ENCODE measurements at places on chromosomes 1 and 21. TPM values are rescaled to one million over a fixed set of nuclear protein-coding genes. Genes with fewer than 3 reads are reported as not detected.
A peak's percentile ranks its signal among the peaks of the same experiment; 100 is the strongest.

DNA sequence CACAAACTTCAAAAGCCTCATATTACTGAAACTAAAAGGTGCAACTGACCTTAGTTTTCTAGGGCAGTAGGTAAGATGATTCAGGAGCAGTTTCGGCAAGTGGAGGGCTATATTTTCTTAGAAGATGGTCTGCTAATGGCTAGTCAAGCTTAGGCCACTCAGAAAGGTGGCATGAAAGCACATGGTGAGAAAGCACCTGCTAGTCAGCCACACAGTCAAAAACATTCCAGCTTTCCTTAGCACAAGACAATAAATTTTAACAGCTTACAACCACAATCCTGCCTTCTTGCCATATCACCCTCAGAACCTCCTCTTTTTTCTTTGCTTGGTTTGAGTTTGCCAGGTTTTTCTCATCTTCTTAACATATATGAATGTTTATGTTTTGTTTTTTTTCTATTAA lies 81.1 kb upstream of the SLFNL1 start:
- H3K27me3 ChIP-seq = no peaks in the 10 kb centered on the region
- DNase-seq = no peak
- H3K4me1 ChIP-seq = peaks cover 45% of the 10 kb centered on the region
- H3K36me3 ChIP-seq = no peaks in the 10 kb centered on the region

GRCh38 chr21:44319407-44320065 lies 19.7 kb downstream of the CFAP410 start:
- H3K4me3 ChIP-seq = no peak overlapping the region
- no peaks in the 10 kb centered on the region for H3K27me3 ChIP-seq
- no peaks in the 10 kb centered on the region for H3K4me1 ChIP-seq
- H3K27ac ChIP-seq = no peak overlapping the region

RBM8A gene
- 58.7 TPM for total RNA-seq

DNA sequence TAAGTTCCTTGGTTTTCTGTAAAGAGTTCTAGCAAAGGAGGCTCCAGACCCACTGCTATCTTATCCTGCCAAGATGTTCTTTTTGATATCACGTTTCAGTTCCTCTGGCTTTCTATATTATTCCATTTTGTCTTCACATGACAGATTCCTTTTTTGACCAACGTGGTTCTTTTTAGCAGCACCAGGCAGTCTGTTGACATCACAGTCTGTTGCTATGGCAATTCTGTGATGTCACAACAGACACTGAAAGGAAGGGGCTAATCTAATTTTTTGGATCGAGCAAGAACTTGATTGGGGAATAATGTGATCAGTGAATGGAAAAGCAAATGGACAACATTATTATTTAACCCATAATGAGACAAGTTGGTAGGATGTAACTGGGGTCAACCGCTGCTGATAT lies 64.5 kb upstream of the GOLT1A start:
- no peak for DNase-seq
- no peak overlapping the region for H3K4me3 ChIP-seq
- no peaks in the 10 kb centered on the region for H3K27me3 ChIP-seq
- no peaks in the 10 kb centered on the region for H3K4me1 ChIP-seq
- H3K36me3 ChIP-seq = peaks cover 14% of the 10 kb centered on the region
- no peak overlapping the region for H3K27ac ChIP-seq

- no peaks in the 10 kb centered on the region for H3K36me3 ChIP-seq
- peaks cover 7% of the 10 kb centered on the region for H3K4me1 ChIP-seq
- peak; percentile 64 for DNase-seq
- H3K27me3 ChIP-seq = no peaks in the 10 kb centered on the region
These were observed at the start of gene TMEM54 for GRCh38 chr1:32900956-32901822. Gene TMEM54, minus strand, starts transcription at chr1:32901389. Its CDS starts 151 bp downstream, at chr1:32901238.

CCDC30 gene
- 1.6 TPM for total RNA-seq

DNA sequence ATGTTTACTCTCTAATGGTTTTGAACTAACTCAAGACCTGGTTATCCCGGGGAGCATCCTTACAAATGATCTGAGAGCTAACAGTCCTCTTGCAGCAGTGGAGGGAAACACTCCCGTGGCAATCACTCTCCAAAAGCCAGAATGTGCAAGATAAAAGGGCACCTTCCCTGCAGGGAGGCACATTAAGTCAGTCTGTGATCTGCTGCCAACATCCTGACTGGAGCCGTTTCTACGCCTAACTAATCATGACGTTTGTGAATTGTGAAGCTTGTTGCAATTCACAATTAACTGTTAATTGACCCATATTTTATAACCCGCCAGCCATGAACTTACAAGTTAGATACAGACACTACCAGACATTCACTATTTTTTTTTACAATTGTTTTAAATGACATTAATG lies 52.1 kb upstream of the LGALS8 start:
- no peaks in the 10 kb centered on the region for H3K36me3 ChIP-seq
- H3K4me3 ChIP-seq = no peak overlapping the region
- no peaks in the 10 kb centered on the region for H3K4me1 ChIP-seq

- no peaks in the 10 kb centered on the region for H3K36me3 ChIP-seq
- H3K27me3 ChIP-seq = no peaks in the 10 kb centered on the region
- no peak overlapping the region for H3K27ac ChIP-seq
- DNase-seq = no peak
These were observed 240.8 kb upstream of the NR5A2 start for GRCh38 chr1:199786695-199787094.

DNA sequence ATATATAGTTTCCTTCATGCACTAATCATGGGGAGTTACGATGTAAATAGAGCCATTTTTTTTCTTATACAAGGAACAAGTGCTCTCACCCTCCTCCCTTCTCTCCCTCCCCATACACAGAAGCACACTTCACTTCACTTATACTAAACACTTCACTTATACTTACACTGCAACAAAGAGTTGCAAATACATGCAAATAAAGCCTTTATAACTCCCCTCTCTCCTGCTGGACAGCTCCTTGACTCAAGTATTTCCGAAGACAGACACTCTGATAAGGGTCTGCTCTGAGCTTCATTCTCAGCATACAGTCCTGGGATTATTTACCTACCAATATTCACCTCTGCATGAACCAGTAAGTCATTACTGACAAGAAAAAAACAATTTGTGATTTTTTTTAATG lies 35.6 kb upstream of the ERG start:
- H3K27ac ChIP-seq = no peak overlapping the region
- no peak overlapping the region for H3K4me3 ChIP-seq
- H3K27me3 ChIP-seq = no peaks in the 10 kb centered on the region
- H3K36me3 ChIP-seq = no peaks in the 10 kb centered on the region

- no peaks in the 10 kb centered on the region for H3K27me3 ChIP-seq
- DNase-seq = no peak
- no peak overlapping the region for H3K4me3 ChIP-seq
- no peak overlapping the region for H3K27ac ChIP-seq
These were observed 227.2 kb upstream of the ST6GALNAC5 start for GRCh38 chr1:76640092-76640491.

DNA sequence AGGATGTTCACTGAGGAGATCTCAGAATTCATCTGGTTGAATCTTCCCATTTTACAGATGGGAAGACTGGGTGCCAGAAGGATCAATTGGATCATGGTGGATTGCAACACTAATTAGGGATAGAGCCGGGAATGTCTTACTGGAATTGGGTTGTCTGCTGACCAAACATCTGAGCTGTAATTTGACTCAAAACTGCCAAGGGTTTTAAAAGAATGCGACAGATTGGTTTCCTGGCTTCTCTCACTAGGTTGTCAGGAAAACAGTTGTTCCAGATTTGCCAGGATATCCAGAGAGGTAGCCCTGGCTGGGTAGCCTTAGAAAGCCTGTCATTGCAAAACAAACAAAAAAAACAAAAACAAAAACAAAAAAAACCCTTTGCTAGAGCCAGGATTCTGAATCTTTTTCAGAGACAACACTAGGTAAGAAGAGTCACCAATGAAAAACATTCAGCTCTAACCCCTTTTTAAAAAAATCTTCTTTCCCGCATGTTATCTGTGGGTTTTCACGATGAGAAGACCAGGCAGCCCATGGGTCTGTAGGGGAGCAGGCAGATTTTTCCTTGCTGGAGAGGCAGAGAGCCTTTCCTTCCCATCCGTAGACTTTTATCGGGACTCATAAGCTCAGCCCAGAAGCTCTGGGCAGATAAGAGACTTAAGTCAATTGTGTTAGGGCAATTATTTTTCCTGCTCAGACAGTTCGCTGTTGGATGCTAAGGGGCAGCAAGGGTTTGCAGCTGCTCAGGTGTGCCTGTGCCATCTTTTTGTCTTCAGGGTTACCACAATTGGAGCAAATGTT lies 418.9 kb downstream of the PRDM2 start:
- H3K27ac ChIP-seq = no peak overlapping the region
- no peaks in the 10 kb centered on the region for H3K27me3 ChIP-seq
- no peaks in the 10 kb centered on the region for H3K4me1 ChIP-seq
- no peaks in the 10 kb centered on the region for H3K36me3 ChIP-seq
- DNase-seq = no peak

DNA sequence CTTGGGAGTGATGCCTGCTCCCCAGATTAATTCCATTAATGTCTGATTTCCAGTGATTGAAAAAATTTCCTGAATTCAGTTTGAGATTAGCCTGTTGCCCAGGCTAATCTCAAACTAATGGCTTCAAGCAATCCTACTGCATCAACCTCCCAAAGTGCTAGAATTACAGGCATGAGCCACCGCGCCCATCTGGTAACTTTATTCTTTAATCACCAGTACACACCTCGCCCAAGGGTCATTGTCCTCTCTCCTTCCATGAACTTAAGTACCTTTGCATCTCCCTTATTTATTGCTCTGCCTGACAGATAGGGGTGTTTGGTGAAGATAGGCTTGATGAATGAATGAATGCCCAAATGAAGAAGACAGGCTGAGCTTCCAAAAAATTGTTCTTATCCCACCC lies 366.5 kb downstream of the SIPA1L2 start:
- H3K27ac ChIP-seq = no peak overlapping the region
- H3K4me1 ChIP-seq = no peaks in the 10 kb centered on the region
- no peaks in the 10 kb centered on the region for H3K36me3 ChIP-seq
- no peaks in the 10 kb centered on the region for H3K27me3 ChIP-seq

OR2T33 gene
- not detected for total RNA-seq

SLC6A17 gene
- total RNA-seq = 0.35 TPM

PTGS2 gene
- 1.1 TPM for total RNA-seq

GRCh38 chr1:103945774-103946173 lies 196.1 kb downstream of the AMY1C start:
- no peaks in the 10 kb centered on the region for H3K36me3 ChIP-seq
- DNase-seq = no peak
- no peaks in the 10 kb centered on the region for H3K27me3 ChIP-seq
- H3K27ac ChIP-seq = no peak overlapping the region

NBPF3 gene
- 5.4 TPM for total RNA-seq

GRCh38 chr1:51168266-51168845 lies 66.3 kb downstream of the C1orf185 start:
- no peak overlapping the region for H3K27ac ChIP-seq
- no peaks in the 10 kb centered on the region for H3K27me3 ChIP-seq

DNA sequence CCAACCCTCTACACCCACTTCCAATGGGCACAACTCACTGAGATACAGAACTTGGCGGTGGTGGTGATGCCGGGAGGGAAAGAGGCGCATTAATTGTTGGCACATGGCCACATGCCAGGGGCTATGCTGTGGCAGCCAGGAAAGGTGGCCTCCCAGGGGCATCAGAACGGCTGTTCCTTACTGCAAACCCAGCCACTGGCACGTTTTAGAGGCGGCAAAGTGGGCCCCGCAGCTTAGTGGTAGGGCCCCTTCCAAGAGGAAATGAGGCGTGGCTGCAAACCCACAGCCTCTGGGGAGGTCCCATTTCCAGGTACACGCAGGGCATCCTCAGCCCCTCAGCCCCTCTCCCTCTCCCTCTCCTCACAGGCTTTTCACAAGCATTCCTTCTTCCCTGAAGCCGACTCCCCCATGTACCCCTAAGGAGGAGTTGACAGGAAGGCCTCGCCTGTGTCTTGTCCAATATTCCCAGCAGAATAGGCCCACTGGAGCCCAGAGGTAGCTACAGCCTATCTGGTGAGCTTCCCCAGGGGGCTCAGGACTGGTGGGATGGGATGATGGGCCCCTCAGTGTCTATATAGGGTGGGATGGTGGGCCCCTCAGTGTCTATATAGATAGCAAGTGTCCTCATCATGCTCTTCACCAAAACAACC lies 166.2 kb downstream of the CLIC6 start:
- DNase-seq = no peak
- peaks cover 10% of the 10 kb centered on the region for H3K4me1 ChIP-seq
- no peaks in the 10 kb centered on the region for H3K36me3 ChIP-seq
- no peak overlapping the region for H3K4me3 ChIP-seq
- H3K27ac ChIP-seq = no peak overlapping the region

DNA sequence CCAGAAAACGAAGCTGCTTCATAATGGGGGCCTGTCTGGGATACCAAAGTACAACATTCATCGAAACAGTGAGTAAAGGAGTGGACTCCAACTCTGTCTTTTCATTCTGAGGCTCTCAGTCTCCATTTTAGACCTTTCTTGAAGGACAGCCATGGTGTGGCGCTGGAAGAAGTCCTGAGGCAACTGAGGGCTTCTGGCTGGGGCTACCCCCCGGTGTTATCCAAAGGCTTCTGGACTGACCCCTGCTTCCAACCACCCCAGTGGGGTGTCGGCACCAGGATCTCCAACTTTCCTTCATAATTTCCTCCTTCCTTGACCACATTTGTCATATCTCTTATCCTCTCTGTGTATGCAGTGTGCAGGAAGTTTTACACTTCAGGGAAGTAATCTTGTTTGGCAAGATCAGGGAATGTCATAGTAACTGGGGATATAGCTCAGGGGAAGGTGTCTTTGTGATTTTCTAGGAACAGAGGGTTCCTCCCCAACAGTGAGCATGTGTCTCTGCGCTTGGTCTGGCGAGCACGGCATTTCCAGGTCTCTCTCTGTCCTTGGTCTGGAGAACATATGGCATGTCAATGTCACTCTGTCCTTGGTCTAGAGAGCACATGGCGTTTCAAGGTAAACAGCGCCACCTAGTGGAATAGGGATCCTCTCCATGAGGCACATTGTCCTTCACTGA lies 19.4 kb upstream of the BSDC1 start:
- no peaks in the 10 kb centered on the region for H3K4me1 ChIP-seq
- no peak overlapping the region for H3K4me3 ChIP-seq
- H3K36me3 ChIP-seq = no peaks in the 10 kb centered on the region
- H3K27me3 ChIP-seq = no peaks in the 10 kb centered on the region

DNA sequence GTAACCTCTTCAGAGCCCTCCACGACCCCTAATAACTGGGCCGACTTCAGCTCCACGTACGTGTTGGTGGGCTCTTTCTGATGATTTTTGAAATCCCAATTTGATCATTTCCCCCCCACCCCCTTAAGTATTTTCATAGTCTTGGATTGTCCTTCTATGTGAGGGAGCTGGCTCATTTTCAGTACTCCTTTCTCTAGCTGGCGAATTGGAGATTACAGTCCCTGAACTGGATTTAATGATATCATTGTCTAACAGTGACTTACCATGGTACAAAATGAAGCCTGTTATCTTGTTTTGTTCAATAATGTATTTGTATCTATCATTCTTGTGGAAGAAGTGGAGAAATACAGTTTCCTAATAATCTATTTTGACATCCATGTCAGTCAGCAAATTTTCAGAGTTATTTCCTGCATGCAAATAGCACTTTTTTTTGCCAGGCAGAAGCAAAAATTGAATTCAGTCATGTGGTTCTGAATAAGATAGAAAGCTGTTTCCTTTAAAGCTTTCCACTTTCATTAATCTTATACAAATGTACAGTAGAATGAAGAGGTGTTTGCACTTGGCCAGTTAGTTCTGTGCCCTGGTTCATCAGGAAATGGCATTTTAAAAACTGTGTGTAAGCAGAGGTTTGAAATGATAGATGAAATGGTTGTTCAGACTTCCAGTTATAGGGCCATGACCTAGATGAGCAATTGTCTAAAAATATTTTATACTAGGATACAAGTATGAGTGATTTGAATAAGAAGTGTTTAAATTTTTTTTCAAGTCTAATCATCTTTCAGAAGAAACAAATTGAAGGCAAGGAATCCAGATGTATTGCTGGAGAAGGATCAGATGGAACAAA lies 104.2 kb downstream of the ATP5PO start:
- no peak overlapping the region for H3K4me3 ChIP-seq
- no peaks in the 10 kb centered on the region for H3K27me3 ChIP-seq
- H3K36me3 ChIP-seq = peaks cover 28% of the 10 kb centered on the region
- H3K4me1 ChIP-seq = peaks cover 18% of the 10 kb centered on the region

All from heart left ventricle (tissue), 16 donors.